ENCODE measurements at places on chromosomes 6 and 20. TPM values are rescaled to one million over a fixed set of nuclear protein-coding genes. Genes with fewer than 3 reads are reported as not detected.
A peak's percentile ranks its signal among the peaks of the same experiment; 100 is the strongest.

The PREX1 gene
- total RNA-seq: 17.4 TPM

DNA sequence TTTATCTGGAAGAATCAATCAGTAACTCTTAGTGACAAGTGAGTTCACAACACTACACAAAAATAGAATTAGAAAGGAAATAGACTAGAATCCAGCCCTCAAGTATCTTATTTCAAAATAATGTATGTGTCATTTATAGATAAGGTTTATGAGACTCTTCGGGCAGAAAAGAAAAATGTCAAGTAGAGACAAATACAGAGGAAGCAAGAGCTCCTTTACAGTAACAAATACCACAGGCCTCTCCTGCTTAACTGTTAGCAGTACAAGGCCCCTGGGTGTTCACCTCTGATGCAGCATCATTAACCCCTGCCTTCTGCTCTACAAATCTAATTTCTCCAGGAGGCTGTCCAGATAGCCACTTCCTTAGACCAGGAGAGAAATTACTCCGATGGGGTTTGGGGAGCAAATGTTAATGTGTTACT, 76.7 kb downstream of the UBE3D start:
- DNase-seq: no peak

- DNase-seq: no peak
These were observed 121.8 kb downstream of the COL12A1 start for GRCh38 chr6:75084018-75084417.

GRCh38 chr6:149510793-149511512, 26.1 kb upstream of the ZC3H12D start:
- no peak for DNase-seq

DNA sequence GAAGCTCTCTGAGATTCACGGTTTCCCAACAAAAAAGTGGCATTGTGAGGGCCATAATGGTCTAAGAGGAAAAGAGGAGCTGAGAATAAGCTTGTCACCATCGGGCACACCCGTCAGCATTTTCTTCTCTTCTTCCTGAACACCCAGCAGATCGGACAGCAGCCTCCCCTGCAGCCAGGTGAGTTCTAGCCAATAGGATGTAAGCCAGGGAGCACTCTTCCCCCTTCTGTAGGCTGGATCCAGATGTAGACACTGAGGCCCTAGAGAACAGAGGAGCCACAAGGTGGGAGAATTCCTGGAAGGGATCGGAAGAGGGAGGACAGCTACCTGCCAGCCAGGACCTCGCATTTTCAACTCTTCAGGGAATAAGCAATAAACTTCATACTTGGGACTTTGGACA, 228.0 kb downstream of the SYNDIG1 start:
- DNase-seq: no peak

The NRN1 gene
- total RNA-seq: 12.8 TPM

DNA sequence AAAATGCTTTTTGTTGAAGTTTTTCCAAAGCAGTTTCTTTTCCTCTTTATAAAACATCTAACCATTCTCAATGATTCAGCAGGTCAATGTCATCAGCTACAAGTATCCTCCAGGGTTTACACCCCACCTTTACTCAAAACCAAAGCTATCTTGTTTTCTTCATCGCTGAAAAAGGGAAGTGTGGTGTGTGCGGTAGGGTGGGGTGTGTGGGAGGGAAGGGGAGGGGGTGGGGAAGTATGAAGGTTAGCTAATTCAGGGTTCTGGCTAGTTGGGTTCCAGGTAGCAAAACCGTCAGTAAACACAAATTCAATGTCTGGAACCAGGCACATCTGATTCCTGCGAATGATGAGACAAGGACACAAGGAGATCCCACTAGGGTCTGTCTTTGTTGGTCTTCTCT, 189.6 kb downstream of the GJA10 start:
- DNase-seq: no peak

The KCNQ5 gene
- total RNA-seq: 0.16 TPM

DNA sequence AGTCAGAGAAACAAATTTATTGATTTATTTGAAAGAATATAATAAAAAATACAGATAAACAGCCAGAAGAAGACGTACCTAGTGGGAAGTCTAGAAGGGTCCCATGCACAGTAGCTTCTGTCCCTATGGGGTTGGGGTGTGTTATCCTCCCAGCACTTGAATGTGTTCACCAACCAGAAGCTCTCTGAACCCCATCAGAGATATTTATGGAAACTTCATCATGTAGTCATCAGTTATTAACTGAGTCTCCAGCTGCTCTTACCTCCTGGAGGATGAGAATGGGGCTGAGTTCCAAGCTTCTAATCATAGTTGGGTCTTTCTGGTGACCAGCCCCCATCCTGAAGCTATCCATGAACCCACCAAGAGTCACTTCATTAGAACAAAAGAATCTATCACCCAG, 15.4 kb upstream of the USP45 start:
- DNase-seq: no peak

DNA sequence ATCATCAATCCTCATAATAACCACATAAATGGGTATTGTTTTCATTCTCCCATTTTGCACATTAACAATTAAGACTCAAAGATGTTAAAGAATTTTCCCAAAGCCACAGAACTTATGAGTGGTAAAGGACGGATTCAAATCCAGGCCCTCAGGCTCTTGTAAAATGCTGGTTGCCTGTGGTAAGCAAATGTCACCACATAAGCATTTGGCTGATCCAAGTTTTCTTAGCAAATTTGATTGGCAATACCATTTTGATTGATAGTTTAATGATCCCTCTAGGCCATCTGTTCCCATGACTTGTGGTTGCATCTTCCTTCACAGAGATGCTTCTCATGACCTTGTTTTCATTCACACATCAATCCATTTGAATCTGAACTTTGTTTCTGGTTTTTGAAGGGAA, 252.0 kb upstream of the RIN2 start:
- DNase-seq: no peak

DNA sequence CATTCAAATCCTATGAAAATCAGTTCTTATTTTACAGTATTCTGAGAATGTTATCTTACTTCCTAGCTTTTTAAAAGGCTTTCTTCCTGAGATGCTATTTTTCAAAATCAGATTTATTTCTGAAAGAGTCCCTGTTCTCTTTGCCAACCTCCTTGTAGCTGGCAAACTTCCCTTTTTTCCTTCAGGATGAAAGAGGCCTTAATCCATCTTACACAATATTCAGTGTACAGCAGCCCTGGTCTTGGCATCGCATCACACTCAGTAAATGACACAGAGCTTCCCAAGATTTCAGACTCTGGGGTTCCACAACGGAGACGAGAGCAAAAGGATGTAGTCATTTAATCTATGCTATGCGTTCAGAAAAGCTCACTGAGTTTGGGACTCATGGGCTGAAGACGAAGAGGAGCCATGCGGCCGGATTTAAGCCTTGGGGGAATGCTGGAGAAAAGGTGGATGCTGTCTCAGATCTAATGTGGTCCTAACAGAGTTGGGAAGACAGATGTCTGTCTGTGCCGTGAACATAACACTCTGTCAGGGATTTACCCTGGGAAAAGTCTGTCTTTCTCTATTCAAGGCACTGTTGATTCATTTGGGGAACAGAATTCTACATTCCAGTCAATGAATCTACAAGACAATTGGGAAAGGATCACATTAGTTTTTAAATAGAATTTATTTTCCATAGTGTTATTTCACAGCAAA, 616.4 kb upstream of the AGPAT4 start:
- DNase-seq: peak; percentile 26

The MROH8 gene
- total RNA-seq: 4.8 TPM

DNA sequence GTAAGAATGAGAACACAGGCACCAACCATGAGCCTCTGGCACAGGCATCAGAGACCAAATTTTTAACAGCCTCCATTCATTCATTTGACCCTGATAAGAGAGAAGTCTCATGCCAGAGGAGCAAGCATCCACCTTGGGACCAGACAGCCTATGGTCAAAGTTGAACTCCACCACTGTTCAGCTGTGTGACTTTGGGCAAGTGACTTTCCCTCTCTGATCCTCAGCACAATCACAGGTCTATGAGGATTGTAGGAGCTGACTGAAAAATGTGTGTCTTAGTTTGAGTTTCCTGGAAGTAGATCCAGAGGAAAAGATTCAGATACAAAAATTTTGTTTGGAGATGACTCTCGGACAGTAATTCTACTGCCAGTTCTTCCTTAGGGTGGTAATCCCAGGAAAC, 645.1 kb upstream of the DEFB115 start:
- DNase-seq: no peak

DNA sequence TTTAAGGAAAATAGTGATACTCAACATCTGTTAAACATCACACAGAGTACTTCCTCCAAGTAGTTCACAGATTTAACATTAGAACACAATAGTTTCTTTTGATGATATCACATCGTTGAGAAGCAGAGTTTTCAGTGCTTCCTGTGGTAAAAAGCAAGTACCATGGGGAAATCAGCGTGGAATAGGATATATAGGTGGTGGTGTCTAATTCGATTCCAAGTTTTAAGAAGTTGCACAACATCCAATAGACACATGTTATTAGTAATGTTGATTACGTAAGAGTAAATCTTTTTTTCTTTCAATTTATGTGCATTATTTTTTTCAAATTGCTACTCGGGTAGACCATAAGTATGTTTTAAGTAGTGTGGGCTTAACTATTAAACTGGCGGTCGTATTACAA, 360.7 kb downstream of the NKAIN2 start:
- no peak for DNase-seq

The PGC gene
- not detected for total RNA-seq

GRCh38 chr6:138089325-138089724, 17.9 kb downstream of the PERP start:
- no peak for DNase-seq

The CRISP2 gene
- not detected for total RNA-seq

- no peak for DNase-seq
These were observed 190.5 kb downstream of the SLC16A10 start for GRCh38 chr6:111277819-111278218.

- DNase-seq: no peak
These were observed 628 bp downstream of the NKAIN4 start for GRCh38 chr20:63253438-63254231.

GRCh38 chr6:41427642-41428335, 92.4 kb downstream of the NCR2 start:
- DNase-seq: peak; percentile 73

DNA sequence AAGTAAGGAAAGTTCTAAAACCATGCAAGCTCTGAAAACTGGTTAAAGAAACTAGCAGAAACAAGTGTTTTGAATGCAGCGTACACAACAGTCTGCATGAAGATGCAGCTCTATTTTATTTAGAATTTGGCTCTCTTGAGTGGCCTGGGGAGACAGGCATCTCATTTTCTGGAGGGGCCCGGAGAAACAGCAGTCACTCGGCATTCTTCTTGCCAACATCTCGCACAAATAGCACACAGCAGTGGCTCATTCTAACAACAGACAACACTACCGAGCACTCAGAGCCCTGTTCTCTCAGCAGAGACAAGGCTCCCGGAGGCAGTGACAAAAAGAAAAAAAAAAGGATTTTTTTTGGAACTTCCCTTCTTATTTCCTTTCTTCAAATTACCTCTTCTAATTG, 108.5 kb upstream of the STMND1 start:
- DNase-seq: no peak

The BCAS1 gene
- total RNA-seq: not detected

DNA sequence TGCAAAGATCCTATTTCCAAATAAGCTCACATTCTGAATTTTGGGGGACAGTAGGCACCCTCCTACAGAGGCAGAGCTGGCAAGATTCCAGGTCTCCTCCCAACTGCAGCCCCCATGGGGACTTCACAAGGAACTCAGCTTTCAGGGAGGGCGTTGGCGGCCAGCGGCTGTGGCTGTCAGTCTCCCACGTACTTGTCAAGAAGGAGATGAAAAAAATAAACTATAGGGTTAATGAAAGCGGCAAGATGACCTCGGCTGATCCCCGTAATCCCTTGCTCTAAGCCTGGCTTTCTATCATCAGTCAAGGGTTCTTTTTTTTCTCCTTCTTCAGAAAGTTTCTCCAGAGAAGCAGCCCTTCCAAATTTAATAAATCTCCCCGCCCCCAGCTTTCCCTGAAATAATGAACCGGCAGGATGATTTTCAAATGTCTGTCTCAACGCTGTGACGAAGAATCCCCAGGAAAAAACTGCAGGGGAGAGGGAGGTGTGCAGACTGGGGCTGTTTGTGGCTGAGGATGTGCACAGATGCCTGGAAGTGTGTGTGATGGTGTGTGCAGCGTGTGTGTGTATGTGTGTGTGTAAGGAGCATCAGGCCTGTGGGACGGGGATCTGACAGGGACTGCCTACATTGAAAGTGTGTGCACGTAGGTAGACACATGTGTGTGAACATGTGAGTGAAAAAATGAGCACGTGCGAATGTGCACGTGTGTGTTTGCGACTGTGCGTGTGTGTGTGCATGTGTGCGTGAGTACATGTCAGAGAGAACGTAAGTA, 78.7 kb downstream of the SLC2A10 start:
- no peak for DNase-seq

The PAK5 gene
- total RNA-seq: not detected

DNA sequence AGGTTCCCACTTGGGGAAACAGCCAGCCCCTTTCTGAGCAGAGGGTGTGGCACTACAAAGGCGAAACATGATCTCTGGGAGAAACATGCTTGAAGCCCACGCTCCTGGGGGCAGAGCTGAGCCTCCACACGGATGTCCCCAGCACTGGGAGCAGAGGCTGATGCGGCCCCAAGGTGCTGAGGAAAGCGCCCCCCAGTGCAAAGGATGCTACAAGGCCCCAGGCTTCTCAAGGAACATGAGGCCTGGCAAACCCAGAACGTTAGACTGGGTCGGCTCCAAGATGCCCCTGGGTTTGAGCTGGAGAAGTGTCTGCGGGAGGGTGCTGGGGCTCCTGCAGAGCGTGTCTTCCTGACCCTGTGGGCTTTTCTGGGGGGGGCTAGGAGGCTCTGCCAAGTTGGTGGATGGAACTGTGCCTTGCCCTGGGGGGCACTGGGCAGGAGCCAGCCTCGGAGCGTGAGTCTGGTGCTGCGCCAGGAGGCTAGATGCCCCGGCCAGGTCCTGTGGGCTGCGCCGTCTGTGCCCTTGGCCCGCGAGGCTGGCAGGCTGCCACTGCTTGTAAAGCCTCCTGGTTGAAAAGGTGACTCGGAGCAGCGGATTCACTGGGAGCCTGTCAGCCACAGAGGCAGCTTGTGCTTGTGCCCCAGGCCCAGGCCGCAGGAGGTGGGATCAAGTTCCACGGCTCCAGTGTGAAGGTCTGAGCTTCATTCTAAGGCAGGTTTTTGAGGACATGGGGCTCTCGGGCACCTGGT, 8.1 kb downstream of the SYNJ2 start:
- peak; percentile 78 for DNase-seq

The CD24 gene
- total RNA-seq: 0.80 TPM

The DUSP15 gene
- total RNA-seq: 5.7 TPM

GRCh38 chr20:51034988-51035656, 12.2 kb upstream of the KCNG1 start:
- DNase-seq: no peak

- DNase-seq: no peak
These were observed 13.0 kb downstream of the GMDS start for GRCh38 chr6:2232445-2232844.

Measured in left cardiac atrium (tissue), 4 donors.